ENCODE measurements at places on chromosomes 16 and 17.
A peak's percentile ranks its signal among the peaks of the same experiment; 100 is the strongest.

DNA sequence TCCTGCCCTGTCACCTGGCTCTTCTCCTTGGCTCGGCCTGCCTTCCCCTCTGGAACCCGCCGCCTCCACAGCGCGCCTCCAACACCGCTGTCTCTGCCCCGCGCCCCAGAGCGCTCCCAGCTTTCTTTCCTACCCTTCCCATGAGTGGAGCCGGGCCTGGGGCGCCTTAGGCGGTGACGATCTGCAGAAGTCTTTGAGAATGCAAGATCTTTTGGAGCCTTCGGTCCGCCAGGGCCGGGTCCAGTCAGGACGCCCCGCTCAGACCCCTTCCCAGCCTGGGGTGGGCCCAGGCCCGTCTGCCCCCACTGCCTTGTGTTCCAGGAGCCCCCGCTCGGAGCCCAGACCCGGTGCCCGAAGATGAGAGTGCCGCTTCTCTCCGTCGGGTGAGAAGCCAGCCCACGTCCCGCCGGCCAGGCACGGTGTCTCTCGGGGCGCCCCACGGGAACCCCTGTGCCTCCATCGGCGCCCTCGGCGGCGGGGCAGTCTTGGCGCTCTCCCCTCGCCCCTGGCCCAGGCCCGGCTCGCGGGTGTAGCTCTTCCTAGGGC is 40.0 kb downstream of the MRM1 start:
- DNase-seq, result no peak

- peak; percentile 36 for DNase-seq
Measured at GRCh38 chr17:41801374-41802271, 10.1 kb downstream of the P3H4 start.

DNA sequence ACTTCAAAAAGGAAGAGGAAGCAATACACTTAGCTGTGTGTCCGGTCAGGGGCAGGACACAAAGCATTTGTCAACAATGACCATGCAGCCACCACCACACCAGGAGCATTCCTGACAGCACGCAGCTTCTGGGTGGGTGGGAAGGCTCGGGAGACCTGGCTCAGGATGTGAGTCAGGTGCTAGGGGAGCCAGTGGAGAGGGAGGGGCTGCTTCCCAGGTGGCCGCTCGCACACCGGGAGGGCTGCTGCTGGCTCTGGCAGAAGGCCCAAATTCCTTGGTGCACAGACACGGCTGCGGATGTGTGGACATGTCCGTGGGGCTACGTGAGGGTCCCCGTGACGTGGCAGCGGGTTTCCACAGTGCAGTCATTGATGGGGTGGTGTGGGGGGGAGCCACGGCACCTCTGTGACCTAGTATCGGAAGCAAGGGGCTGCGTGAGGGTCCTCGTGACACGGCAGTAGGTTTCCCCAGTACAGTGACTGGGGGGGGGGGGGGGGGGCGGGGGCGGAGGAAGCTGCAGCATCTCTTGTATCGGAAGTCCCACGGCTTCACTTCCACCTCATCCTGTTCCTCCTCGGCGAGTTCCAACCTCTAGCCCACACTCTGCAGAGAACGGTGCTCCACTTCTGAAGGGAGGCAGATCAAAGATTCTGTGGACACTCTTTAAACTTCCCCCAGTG is 112.8 kb downstream of the ZNF778 start:
- no peak for DNase-seq

DNA sequence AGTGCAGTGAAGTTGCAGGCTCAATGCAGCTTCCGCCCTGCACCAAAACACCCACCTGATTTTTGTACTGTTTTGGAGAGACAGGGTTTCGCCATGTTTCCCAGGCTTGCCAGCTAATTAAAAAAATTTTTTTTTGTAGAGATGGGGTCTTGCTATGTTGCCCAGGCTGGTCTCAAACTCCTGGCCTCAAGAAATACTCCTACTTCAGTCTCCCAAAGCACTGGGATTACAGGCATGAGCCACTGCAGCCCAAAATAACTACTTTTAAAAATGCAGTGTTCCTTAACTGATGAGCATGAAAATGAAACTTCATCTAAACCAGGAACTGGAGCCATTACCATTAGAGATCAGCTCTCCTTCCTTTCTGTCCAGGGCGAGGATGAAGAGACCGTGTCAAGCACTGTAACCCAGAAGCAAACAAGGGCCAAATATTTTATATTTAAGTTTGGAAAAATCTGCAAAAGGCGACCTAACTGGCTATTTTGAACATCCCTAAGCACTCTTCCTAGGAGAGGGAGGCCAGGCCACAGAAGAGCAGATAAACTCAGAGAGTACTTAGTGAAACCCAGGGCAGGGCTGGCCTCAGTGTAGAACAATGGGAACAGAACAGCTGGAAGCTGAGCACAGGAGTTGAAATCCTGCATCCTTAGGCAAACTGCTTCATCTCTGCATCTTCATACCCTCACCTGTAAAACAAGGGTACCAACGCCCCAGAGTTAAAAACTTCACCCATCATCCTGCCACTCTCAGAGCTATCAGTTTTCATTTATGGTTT is 24.0 kb downstream of the CREBBP start:
- DNase-seq, result no peak

DNA sequence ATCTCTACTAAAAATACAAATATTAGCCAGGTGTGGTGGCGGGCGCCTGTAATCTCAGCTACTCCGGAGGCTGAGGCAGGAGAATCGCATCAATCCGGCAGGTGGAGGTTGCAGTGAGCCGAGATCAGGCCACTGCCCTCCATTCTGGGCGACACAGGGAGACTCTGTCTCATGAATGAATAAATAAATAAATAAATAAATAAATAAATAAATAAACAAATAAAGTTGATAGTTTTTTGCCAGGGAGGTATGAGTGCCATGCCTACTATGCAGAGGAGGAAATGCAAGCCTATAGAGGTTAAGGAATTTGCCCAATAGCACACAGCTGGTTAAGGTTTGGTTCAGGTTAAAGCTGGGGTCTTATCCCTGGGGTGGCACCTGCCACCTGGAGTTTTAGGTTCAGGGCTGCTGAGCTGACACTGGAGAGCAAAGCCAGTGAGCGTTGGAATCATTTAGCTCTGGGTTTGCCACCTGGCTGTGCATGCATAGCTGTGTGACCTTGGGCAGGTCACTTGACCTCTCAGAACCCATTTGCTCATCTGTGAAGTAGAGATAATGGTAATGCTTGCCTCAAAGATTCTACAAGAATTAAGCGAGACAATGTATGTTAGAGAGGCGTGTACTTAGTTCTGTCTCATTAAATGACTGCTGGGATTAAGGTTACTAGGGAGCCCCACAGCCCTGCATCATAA is 1.2 kb downstream of the OTOA start:
- DNase-seq, result no peak

DNA sequence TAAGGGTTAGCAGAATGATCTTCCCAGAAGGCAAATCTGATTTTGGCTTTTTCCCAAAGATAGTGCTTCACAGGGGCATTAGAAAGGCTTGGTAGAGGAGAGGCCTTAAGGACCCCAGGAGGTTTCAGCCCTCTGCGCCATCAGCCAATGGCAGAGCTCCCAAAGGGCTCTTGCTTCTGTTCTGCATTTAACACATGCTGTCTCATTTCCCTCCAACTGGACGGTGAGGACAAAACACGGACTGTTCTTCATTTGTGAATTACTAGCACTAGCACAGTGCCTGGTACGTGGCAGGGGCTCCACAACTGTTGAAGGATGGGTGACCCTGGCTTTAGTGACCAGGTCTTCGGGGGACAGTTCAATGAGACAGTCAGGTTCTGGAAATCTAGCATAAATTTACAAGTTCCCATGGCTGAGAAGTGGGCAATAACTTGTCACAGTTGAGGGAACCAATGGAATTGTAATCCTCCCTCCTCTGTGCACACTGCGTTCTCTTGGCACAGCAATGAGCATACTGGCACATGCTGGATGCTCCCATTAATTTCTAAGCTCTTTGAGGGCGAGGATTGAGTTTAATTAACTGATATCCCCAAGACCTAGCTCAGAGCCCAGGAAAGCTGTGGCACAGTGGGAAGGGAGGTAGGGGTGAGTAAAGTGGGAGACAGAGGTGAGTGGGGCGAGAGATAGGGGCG is 45.4 kb downstream of the COG7 start:
- DNase-seq, result no peak

DNA sequence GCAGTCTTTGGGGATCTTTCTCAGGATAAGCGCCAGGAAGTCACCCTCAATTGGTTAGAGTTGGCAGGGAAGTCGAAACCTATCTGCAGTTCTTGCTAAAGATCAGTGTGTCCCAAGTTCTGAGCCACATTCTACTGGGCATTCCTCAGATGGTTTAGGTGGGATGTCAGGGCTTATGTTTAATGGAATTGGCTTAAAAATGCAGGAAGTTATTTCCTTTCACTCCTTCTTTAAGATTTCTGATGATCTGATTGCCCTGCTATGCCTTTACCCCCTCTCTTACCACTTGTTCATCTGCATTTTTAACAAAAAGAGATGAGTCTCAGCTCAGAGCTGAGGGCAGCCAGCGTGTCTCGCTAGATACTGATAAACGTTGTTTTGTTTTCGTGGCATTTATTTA is 30.8 kb downstream of the FOXL1 start:
- DNase-seq, result no peak

GRCh38 chr17:3911271-3912053 is 4.8 kb downstream of the P2RX1 start:
- peak; percentile 57 for DNase-seq

DNA sequence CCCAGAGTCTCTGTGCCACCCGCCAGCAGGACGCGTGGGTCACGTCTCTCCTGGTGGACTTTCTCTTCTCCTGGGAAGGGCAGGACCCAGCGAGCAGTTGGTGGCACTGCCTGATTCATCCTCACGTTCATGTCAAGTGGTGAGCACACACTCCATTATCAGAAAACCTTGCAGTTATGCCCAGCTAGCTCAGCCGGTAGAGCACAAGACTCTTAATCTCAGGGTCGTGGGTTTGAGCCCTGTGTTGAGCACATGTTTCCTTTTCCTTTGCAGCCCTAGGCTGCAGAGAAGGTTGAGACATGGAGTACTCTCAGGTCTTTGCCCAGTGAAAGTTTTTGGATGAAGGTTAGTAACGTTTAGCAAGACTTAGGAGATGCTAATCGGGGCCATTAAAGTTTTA is 8.0 kb downstream of the OR1F1 start:
- no peak for DNase-seq
